ENCODE measurements at places on chromosomes 2 and 18.
A peak's percentile ranks its signal among the peaks of the same experiment; 100 is the strongest.

- DNase-seq = no peak
Observed at GRCh38 chr2:32358111-32358482, 1.3 kb downstream of the BIRC6 start.

GRCh38 chr2:226002438-226002837 is 602.9 kb downstream of the NYAP2 start:
- DNase-seq = no peak

GRCh38 chr2:88818381-88818780 is 126.9 kb downstream of the RPIA start:
- DNase-seq = no peak

GRCh38 chr2:12587729-12588522 is 128.8 kb upstream of the TRIB2 start:
- no peak for DNase-seq

DNA sequence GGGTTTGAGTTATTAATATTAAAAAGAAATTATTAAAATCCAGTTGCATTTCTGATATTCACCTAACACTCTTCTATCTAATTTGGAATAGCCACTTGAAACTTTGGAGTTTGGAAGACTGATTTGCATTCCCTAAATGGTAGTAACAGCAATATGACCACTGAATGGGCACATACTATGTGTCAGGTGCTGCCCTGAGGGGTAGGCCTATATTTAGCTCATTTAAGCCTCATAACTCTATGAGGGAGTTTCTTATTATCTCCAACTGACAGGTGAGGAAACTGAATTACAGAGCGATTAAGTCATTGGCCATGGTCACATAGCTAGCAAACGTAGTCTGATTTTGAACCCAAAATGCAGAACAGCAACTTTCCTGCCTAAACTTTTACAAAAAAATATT is 77.3 kb downstream of the VWA3B start:
- no peak for DNase-seq

DNA sequence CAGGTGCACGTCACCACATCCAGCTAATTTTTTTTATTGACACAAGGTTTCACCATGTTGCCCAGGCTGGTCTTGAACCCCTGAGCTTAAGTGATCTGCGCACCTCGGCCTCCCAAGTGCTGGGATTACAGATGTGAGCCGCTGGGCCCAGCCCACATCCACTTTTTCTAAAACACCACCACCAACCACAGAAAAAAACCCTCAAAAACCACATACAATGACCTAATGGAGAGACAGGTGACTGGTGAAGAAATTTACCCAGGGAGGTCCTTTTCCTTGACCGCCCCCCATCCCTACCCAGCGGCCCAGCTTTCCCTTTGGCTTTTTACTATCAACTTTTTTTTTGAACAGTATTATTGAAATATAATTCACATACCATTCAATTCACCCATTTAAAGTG is 47.9 kb downstream of the CACNB4 start:
- DNase-seq = no peak

DNA sequence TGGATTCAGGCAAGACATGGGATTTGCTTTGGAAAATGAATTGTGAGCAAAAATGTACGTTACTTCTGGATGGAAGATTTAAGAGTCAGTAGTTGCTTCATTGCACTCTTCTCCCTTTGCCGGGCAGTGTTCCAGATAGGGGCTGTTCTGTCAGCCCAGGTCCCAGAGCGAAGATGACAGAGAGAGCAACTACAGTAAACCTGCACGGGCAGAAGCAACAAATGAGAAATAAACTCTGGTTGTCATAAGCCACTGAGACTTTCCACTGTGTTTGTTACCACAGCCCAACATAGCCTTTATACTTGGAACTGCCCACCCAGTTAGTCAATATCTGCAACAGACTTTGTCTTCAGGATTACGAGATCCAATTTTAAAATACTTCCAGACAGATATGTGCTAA is 83.3 kb downstream of the CACNB4 start:
- no peak for DNase-seq

DNA sequence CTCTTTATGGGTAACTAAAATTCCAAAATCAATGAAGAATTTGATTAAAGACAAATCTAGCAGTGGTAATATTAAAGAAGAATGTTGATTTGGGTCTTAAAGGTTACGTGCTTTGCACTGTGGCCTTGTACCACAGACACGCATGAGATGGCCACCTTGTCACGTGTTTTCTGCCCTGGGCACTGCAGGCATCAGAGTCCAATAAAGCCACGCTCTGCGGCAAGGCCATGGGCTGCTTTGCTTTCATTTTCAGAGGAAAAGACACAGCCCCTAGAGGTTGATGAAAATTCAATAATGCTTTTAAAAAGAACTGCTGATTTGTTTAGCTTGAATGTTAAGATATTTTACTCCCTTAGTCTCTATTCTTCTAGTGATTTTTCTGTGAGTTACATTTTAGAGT is 30.4 kb downstream of the AOX1 start:
- no peak for DNase-seq

DNA sequence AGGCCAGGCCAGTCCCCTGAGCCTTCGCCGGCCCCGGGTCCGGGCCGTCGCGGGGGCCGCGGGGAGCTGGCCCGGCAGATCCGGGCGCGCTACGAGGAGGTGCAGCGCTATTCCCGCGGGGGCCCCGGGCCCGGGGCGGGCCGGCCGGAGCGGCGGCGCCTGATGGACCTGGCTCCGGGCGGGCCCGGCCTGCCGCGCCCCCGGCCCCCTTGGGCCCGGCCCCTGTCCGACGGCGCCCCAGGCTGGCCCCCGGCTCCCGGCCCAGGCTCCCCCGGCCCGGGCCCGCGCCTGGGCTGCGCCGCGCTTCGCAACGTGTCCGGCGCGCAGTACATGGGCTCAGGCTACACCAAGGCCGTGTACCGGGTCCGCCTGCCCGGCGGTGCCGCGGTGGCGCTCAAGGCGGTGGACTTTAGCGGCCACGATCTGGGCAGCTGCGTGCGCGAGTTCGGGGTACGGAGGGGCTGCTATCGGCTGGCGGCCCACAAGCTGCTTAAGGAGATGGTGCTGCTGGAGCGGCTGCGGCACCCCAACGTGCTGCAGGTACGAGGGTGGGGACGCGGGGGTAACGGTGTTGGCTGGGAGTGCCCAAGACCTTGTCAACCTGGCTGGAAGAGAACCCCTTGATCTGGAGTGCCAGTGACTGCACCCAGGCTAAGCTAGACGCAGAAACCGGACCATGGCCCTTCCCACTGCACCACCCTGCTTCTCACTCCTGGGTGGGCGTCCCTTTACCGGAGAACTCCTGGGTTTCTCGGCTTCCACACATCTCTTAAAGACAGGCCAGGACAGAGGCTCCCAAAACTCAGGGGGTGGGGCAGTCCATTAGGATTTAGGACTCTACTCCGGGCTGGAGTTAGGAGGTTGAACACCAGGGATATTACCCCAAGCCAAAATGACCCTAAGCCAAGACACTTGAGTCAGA is 739 bp downstream of the PKDCC start:
- DNase-seq = no peak

DNA sequence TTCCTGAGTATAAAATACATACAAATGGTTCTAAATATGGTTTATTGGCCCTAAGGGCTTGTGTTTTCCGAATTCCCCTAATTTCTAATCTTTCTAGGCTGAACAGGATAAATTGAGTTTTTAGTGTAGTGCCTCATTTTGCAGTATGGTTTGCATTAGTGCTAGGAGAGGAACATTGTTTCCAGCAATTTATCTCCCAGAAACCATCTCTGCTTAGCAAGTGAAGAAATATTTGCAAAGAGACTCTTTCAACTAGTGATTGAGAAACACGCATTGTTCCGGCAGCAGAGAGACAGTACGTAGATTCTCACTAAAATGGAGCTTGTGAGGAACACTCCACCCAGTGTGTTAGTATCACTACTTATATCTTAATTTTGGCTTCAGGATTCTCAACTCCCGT is 177.8 kb upstream of the EPAS1 start:
- no peak for DNase-seq

DNA sequence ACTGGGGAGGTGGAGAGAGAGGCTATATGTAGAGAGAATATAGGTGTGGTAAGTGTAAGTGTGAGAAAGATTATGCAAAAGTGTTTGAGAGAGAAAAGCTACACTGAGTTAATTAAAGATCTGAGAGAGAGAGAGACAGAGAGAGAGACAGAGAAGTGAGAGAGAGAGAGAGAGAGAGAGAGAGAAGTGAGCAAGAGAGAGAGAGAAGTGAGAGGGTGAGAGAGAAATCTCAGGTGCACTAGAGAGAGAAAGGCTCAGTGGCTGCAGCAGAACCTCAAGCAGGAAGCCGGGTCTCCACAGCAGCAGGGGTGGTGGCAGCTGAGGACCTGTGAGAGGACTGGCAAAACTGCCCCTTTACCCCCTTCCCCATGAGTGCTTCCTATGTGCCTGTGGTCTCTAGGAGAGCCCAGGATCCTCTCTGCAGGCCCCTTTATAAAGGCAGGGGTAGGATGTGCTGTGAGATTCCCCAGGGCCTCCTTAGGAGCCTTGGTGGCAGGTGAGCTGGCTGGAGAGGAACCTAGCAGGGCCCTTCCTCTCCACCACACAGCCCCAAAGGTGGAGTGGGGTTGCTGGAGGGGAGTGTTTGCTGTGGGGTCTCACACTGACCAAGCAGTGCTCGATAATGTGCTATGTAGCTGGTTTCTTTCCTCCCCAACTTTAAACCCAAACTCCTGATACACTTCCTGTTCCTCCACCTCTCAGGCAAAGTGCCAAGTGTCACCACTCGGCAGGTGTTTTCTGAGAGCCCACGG is 52.6 kb downstream of the SLC4A5 start:
- DNase-seq = peak; percentile 7

DNA sequence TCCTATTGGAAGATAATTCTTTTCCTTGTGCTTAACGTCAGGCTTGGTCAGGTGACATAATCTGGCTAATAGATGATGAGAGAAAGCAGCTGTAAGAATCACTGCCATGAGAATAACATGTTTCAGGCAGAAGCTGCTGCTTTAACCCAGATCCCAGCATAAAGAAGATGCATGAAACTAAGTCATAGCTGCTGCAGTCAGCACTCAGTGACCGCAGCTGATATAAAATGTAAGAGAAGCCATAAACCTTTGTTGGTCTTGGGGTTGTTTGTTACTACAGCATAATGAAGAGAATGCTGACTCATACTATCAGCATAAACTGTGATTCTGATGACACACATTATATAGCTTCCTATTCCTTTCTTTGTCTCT is 274.3 kb upstream of the TRIB2 start:
- DNase-seq = no peak

- no peak for DNase-seq
Observed at GRCh38 chr2:226185616-226186211, 613.9 kb downstream of the IRS1 start.

DNA sequence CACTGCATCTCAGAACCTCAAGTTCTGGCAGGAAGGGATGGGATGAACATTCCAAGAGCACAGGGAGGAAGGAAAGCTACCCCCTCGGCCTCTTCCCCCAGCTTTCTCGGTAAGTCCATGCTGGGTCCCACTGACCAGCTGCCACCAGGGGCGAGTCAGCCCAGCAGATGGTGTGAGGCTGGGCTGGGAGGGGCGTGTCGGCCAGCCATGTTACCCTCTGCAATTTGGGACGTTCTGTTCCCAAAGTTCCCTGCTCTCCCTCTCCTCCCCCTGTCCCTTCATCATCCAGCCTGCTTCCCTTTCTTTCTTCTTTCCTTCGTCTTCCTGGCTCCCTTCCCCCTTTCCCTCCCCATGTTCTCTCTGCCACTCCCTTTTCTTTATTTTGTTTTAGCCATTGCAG is 74.3 kb upstream of the TNP1 start:
- DNase-seq = no peak

GRCh38 chr2:57981083-57981768 is 65.4 kb upstream of the VRK2 start:
- no peak for DNase-seq

DNA sequence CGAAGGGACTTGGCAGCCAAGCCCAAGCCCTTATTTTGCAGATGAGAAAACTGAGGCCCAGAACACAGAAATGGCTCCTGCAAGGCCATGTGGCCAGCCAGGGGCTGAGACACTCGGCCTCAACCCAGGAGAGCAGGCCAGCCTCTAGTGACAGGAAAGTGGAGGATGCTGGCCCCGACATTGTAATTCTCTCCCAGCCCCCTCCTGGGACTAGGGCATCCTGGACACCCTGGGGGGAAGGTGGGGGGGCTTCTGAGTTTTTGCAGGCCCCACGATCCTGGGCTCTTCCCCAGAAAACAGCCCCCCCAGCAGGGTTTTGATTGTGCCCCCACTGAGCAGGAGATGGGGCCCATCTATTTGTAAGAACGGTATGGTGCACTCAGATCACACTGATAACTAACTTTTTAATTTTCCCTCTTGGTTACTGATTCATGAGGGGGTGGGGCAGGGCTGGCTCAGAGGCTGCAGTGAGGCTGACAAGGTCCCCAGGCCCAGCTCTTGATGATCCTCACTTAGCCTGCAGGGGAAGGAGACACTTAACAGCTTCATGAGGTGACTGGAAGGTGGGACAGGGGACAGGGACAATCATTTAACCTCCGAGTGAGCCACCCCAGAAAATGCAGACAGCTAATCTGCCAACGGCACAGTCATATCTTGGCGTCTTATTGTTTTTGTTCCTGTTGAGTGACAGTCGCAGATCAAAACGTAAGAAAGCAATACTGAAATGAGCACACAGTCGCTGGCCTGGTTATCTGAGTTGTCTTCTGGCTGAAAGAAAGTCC is 18.9 kb downstream of the SMAD7 start:
- DNase-seq = no peak

GRCh38 chr2:201058914-201059313 is 12.6 kb downstream of the HYCC2 start:
- no peak for DNase-seq
